ENCODE measurements at places on chromosomes 7 and 10.

- DNase-seq, result no peak
Measured at GRCh38 chr7:74280985-74281384, 8.2 kb upstream of the CLIP2 start.

- no peak for DNase-seq
Measured at GRCh38 chr7:43456200-43456599, 126.7 kb upstream of the STK17A start.

DNA sequence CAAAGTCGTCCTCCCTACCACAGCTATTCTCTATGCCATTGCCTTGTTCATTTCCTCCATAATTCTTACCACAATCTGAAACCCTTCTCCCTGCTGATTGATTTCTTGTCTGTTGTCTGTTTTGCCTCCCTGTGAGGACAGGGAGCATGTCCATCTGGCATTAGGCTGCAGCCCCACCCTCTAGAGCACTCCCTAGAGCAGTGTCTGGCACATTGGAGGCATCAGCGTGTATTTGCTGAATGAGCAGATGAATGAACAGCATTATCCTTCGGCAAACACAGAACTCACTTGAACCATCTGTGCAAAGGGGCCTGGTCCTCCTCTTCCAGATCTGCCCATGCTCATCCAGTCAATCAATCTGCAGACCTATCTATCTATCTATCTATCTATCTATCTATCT, 5.1 kb upstream of the DMBT1 start:
- no peak for DNase-seq

DNA sequence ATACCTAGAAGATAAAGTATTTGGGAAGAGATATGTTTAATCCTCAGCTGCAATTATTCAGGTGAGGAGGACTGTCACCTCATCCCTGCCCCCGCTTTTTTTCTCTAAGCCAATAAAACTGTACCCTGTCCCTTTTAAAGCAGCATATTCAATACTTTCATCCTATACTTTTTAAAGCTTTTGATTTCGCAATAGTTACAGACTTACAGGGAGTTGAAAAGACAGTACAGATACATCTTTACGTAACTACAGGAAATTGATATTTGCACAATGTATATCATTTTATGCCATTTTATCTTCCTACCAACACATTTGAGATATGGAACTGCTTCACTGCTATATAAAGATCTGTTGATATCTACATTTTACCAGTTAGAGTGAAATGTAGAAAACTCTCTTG, 47.6 kb downstream of the STK17A start:
- DNase-seq, result no peak

DNA sequence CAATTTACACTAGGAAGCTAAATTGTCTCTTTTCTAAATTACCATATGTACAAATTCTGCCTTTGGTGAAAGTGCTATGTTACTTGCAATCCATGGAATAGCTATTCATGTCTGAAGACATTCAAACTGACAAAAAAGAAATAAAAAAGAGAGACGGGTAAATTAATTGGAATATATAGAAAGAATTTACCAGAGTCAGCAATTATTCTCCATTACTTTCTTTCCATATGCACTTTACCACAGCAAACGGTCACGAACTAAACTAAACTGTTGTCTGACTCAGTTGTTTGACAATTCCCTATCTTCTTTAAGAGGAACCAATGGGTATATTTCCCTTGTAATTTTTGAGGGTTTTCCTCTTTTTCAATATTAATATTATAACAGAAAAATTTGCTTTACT, 85.7 kb downstream of the HOXA1 start:
- DNase-seq, result no peak

GRCh38 chr7:126801733-126802132, 451.0 kb downstream of the GRM8 start:
- DNase-seq, result no peak

DNA sequence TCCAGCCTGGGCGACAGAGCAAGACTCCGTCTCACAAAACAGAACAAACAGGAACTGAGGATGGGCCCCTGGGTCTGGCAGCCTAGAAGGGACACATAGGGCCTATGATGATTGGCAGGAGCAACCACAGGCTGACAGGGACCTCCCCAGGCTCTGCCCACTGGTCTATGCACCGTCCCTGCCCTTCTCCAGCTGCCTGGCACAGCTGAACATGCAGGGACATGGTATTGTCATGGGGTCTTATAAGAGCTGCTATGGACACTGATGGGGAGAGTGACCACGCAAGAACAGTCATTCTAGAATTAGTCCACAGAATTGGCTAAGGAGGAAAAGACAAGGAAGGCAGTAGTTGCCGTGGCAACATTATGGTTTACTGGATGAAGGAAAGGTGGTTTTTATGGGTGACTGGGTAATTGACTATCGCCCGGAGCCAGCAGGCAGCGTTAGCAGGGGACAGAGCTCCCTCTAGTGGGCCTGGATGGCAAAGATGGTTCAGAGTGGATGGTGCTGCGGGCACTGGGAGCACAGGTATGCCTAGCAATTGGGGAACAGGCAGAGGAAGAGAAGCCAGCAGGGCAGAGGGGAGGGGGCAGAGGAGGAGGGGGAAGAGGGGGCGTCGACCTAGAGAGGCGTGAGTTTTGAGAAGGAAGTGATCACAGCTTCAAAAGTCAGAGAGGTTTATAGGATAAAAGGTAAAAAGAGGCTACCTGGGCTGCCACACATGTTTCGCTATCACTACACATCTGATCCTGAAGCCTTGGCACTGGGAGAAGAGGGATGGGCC, 7.8 kb upstream of the TRIM56 start:
- peak; percentile 79 for DNase-seq

DNA sequence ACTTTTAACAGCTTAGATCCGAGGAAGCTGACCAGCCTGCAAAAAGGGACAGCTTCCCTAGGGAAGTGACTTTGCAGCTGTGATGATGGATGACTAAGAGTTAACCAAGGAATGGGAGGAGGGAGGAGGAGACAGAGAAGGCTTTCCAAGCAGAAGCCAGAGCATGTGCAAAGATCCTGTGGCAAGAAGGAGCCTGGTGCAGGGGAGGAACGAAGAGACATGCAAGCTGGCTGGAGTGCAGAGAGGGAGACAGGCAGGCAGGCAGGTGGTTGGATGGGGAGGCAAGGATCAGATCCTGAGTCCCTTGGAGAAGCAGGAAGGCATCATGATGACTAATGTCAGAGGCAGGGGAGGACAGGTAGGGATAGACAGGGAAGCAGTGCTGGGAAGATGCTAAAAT, 148.8 kb downstream of the PFKFB3 start:
- DNase-seq, result no peak

GRCh38 chr7:138032186-138032585, 30.3 kb upstream of the CREB3L2 start:
- no peak for DNase-seq

GRCh38 chr7:31123321-31123720, 71.2 kb downstream of the ADCYAP1R1 start:
- no peak for DNase-seq

GRCh38 chr7:22858640-22859561, 36.3 kb upstream of the TOMM7 start:
- no peak for DNase-seq

DNA sequence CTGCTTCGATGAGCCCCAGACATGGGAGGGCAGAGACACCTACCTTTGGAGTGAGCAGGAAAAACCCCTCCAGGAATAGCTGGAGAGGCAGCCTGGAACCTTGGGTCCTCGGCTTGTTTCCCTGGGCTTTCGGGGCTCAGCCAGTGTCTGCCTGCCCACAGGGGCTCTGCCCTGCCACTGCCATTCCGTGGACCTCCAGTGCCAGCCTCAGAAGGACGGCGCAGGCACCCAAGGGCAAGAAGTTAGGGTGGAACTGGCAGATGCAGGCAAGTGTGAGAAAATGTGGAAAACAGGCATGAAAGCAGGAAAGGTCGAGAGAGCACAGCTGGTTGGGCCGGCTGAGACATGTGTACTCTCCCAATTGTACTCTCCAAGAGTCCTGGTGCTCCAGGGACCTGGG, 281.5 kb downstream of the GRID1 start:
- no peak for DNase-seq

DNA sequence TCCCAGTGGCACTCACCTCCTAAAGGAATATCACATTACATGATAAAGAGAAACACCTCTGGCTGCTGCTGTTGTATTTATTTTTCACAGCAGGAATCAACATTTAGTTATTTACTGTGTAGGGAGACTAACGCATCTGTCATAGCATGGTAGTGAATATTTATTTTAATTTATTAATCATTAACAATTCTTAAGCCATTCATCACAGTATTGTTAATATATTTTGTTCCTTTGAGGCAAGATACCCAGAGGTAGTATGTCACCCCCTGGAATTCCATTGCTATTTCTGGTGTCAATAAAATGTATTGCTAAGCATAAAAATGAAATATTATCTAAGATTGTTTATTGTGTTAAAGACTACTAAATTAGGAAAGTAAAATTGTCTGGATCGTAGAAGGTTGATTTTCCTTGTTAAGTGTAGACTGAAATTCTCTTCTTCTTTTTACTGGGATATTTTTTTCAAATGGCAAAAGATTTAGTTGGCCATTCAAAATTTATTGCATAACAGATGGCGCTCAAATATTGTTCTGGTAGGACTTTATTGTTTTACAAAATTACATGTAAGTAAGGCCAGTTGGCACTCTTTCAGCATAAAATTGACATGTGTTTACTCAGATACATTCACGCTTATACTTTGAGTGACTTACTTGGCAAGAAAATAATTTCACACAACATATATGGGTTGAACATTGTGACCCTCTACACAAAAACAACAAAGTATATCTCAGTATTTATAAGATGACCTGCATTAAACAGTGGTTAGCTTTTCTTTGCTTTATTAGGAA, 1358.7 kb upstream of the SORCS1 start:
- DNase-seq, result no peak

DNA sequence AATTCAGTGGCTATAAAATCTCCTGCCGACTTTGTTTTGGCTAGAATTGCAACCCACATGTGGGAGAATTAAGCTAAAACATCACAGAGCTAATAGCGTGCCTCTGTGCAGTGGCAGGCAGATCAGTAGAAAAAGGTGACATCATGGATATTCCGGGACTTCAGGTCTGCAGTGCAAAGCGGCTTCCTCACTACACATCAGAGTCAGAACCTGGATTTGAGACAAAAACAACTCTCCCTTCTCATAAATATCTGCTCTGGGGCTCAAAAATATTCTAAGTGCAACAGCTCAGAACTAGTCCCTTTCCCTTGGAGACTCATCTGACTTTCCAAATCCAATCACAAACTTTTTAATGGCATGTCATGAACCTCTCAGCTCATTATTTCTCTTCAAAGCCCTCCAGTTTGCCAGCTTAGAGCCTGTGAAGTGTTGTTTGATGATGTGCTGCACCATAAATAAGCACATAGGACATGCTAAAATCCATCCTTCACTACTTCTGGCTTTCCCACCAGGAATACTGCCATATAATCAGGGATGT, 337.1 kb downstream of the RNLS start:
- DNase-seq, result no peak
